Heart left ventricle (tissue), 16 donors: ENCODE measurements at places on chromosomes 16 and 17.
A peak's percentile ranks its signal among the peaks of the same experiment; 100 is the strongest.

DNA sequence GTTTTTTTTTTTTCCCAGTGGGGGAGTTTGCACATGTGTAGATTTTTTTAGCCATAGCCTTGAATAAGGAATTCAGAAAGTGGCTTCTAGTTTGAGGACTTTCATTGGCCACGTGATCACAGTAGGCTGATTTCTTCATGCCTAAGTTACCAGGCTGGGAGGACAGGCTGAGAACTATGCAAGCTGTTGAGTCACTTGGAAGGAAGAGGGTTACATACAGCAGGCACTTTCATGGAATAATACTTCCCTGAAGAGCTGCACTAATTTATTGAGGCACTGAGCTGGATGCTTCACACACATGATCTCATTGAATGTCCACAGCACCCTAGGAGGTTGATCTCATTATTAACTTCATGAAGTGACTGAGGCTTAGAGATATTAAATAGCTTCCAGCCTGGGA lies 22.8 kb downstream of the PRKCB start:
- DNase-seq = no peak

- DNase-seq = no peak
Measured at GRCh38 chr17:64449545-64449944, 630 bp downstream of the MILR1 start.

DNA sequence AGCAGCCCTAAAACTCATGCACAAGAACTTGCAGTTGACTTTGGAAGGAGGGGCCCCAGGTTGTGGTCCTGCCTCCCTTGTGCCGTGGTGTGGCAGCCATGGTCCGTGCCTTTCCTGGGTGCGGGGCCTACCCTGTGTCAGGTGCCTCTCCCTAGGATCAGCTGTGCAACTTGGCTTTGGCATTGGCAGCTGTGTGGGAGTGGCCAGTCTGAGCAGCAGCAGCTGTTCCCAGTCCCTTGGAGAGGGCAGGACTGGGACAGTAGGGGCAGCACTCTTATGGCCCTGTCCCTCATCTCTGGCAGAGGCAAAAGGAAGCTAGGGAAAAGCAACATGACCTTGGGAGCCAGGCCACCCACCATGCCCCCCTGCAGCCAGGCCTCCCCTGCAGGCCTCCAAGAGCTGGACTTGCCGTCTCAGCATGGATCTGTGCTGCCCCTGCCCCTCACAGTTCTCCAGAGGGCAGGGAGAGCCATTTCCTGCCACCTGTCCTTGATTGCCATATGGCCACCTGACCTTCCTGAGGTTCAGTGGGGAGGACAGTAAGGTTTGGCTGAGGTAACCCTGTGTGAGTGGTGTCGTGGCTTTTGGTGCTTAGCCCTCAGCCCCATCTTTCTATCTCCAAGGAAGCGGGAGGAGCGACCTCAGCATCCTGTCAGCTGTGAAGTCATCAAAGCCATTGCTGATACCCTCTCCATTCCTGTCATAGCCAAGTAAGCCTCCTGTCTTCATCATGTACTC lies 15.5 kb upstream of the NFATC3 start:
- peak; percentile 64 for DNase-seq

DNA sequence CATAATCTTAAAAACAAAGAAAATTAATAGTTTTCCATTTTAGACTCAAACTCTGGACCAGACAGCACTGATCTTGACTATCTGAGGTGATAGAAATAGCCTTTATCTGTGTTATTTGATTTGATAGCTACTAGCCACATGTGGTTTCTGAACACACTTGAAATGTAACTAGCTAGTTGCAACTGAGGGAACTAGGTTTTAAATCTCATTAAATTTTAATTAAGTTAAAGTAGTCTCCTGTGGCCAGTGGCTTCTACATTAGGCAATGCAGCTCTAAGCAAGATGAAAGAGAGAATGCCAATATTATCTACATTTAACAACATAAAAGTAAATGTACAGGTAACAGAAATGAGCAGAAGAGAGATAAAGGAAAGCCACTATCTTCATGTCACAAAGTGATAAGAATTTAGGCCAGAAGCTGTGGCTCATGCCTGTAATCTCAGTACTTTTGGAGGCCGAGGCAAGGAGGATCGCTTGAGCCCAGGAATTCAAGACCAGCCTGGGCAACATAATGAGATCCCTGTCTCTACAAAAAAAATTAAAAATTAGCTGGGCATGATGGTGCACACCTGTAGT lies 11.2 kb upstream of the SPN start:
- no peak for DNase-seq

DNA sequence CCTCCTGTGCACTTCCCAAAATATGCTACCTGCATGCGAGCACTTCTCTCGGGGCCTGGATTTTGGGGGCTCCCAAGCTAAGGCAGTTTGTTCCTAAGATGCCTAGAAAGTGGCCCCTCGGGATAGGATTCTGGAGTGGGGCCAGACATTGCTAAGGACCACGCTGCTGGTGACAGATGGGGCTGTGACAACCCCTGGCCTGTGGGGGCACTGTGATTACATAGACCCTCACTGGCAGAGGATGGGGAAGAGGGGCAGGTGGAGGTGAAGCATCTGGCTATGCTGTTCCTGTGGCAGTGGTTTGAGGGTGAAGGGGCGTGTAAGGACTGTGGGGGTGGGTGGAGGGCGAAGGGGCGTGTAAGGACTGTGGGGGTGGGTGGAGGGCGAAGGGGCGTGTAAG lies 128.4 kb downstream of the ENGASE start:
- no peak for DNase-seq

GRCh38 chr16:90001761-90002503 lies 17.3 kb downstream of the DBNDD1 start:
- no peak for DNase-seq

GRCh38 chr16:66079671-66080334 lies 286.7 kb upstream of the CDH5 start:
- DNase-seq = no peak

DNA sequence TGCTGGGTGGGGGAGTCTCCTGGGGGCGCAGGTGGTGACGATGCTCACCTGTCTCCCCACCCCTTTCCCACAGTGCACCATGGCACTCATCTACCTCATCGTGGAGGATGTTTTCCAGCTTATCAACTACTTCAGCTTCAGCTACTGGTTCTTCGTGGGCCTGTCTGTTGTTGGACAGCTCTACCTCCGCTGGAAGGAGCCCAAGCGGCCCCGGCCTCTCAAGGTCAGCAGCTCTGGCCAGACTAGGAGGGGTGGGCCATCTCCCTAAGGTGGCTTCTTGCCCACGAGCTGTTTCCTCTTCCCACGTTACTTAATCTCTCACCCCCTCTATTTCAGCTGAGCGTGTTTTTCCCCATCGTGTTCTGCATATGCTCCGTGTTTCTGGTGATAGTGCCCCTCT lies 14.5 kb downstream of the SLC7A6OS start:
- DNase-seq = peak; percentile 59

DNA sequence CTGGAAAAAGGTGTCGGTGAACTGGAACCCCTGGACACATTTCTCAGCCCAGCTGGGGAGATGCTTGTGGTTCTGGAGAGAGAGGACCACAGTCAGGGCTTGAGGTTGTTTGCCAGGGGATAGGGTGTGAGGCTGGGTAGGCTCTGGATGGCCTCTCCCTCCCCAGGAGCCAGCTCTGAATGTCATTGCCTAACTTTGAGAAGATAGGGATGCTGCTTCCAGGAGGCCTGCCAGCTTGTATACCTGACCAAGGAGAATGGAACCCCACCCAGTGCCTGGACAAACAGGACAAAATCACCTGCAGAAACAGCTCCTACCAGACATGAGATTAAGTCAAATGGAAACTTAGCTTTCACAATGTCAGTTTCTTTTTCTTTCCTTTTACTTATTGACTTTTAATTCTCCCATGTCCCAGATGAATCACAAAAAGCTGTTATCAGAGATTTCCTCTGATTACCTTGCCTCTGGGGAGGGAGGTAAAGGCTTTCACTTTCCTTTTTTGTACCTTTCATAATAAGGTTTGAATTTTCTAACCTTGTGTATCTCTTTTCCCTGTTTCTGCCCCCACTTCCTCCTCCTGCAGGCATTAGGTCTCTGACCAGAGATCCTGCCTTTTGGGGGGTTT lies 29.8 kb upstream of the PLLP start:
- no peak for DNase-seq

GRCh38 chr16:30797670-30798309 lies 10.8 kb upstream of the ZNF629 start:
- peak; percentile 5 for DNase-seq

GRCh38 chr16:67248073-67248400 lies 742 bp upstream of the SLC9A5 start:
- no peak for DNase-seq

DNA sequence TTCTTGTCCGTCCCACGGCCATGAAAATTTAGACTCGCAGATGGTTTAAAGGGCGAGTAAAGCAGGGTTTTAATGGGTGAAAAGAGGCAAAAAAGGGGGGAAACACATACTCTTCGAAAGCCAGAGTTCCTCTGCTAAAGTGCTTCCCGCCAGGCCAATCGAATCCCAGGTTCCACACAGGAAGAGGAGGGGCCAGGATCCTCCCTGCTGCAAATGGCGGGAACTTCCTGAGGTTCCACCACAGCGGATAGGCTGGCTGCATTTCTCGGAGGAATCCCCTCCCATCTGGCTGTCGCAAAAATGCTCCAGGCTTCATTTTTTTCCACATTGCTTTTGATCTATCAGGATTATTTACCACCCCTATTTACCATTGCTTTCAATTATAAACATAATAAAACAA lies 670.1 kb upstream of the CA10 start:
- DNase-seq = no peak

DNA sequence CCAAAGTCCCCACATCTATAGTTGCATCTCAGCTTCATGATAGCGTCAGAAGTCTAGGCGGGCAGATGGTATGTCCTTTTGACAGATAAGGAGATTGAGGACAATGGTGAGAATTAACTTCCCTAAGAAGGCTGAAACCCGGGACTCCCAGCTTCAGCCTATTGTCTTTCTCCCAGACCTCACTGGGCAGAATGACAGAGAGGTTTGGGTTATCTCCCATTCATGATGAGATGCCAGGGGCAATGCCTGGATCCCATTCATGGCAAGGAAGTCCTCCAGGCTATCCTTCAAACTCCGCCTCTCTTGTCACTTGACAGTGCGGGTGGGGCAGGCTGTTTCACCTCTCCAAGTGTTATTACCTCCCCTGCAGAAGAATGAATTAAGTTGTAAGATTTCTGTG lies 100.3 kb downstream of the IRX5 start:
- DNase-seq = no peak

DNA sequence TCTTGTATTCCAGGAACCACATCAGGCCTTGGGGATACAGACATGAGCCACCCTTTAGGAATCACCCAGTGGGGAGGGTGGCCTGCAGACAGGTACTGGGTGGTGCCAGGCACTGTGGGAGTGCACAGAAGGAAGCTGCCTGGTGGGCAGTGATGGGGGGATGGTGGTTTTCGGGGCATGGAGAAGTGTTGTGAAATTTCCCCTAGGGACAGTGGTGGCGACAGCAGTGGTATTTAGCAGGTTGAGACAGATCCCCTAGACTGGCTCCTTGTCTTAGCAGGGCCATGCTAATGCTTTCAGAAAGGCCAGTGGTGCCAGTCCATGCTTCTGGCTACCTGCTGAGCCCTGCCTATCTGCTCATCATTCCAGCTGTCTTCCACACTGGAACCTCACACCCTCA lies 129.6 kb downstream of the SPACA3 start:
- DNase-seq = no peak

- DNase-seq = no peak
Measured at GRCh38 chr16:21302898-21303528, 24.9 kb upstream of the CRYM start.

GRCh38 chr16:52613508-52613907 lies 66.6 kb upstream of the TOX3 start:
- no peak for DNase-seq

- DNase-seq = no peak
Measured at GRCh38 chr17:42918902-42919521, 18.4 kb downstream of the G6PC1 start.

- no peak for DNase-seq
Measured at GRCh38 chr16:53378138-53378537, 56.1 kb upstream of the RBL2 start.

DNA sequence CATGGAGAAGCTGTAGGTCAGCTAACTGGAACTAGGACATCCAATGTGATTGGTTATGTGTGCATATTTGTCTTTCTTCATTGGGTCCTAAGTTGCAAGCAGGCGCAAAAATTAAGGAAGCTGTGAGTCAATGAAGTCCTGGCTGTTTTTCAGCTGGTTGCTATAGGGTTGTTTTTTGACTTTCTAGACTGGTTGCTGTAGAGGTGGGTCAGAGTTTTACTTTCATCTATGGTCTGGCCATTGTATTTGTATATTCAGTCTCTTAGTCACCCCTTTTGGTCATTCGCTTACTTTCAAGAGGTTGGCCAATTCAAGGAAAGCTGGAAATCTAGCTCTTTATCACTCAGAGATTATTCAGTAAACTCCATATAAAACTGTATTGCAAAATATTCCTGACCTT lies 62.0 kb upstream of the AMZ2 start:
- DNase-seq = no peak

- peak; percentile 89 for DNase-seq
Measured at GRCh38 chr17:16486373-16487250, 5.4 kb downstream of the LRRC75A start.

DNA sequence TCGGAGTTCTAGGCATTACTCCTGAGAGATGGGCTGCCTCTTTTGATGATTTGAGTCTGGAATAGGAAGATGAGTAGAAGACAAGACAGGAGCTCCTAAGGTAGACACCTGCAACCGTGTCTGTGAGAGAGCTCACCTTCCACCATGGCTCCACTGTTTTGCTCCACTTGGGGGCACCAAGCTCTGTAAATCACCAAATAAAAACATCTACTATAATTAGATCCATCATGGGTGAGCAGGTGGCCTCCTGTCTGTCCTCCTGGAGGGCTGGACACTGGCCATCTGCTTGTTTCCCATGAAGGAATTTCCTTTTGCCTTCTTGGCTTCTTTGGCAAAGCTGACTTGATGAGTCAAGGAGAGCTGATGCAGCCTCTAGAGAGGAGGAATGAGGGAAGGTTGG lies 179.0 kb downstream of the HAPSTR1 start:
- no peak for DNase-seq

GRCh38 chr16:49701789-49702494 lies 154.0 kb downstream of the ZNF423 start:
- peak; percentile 39 for DNase-seq

- DNase-seq = peak; percentile 93
Measured at GRCh38 chr16:88264641-88265285, 118.0 kb upstream of the ZNF469 start.

DNA sequence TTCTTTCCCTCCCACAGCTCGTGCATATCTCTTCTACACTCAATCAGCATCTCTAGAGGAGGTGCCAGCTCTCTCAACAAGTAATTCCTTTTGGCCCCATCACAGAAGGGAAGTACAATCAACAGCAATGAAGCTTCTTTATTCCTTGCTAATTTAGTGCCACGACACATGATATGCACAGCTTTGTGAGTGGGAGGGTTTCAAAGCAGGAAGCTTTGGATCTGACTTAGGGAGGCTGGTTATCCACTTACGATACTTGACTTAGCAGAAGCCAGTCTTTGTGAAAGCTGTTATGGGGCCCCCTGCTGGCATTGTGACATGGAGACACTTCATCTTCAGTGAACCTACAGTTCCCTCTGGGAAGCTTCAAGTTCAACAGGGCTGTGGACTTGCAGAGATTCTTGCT lies 81.0 kb downstream of the TMEM100 start:
- DNase-seq = peak; percentile 67

GRCh38 chr16:88613911-88614817 lies 24.2 kb upstream of the IL17C start:
- no peak for DNase-seq
